ENCODE measurements at places on chromosomes 13 and 19.

- DNase-seq = peak; percentile 83
Observed at GRCh38 chr19:3721131-3721886, 13.1 kb downstream of the TJP3 start.

GRCh38 chr13:111919849-111920248 is 147.1 kb upstream of the SOX1 start:
- DNase-seq = no peak

- DNase-seq = no peak
Observed at GRCh38 chr13:22748866-22749577, 431.8 kb upstream of the SGCG start.

GRCh38 chr13:32426191-32426989 is 1.5 kb downstream of the N4BP2L1 start:
- no peak for DNase-seq

GRCh38 chr13:95233026-95233635 is 68.1 kb downstream of the ABCC4 start:
- no peak for DNase-seq

- DNase-seq = no peak
Observed at GRCh38 chr13:77916488-77916887, 2.1 kb downstream of the EDNRB start.

DNA sequence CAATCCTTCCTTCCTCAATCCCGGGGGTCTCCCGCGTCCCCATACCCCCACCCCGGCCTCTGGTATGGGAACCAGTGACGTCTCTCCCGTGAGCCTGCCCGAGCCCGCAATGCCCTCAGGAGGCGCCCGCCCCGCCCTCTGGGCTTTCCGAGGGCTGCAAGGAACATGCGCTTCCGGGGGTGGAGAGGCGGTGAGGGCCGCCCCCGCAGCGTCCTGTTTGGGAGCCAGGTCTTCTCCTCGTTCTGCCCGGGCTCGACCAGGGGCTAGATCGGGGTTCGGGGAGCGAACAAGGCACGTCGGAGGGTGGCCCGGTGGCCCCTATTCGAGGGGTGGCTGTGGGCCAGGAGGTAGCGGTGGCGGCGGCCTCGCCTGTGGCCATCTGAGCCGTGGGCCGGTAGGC is 6.6 kb upstream of the TEX101 start:
- DNase-seq = no peak

GRCh38 chr19:35781650-35782049 is 6.3 kb downstream of the ARHGAP33 start:
- no peak for DNase-seq

- no peak for DNase-seq
Observed at GRCh38 chr19:43532571-43532961, 422 bp upstream of the ZNF575 start.

- DNase-seq = no peak
Observed at GRCh38 chr13:39196965-39197646, 158.8 kb downstream of the NHLRC3 start.

- no peak for DNase-seq
Observed at GRCh38 chr19:54341295-54341694, 2.3 kb upstream of the LILRA4 start.

- DNase-seq = no peak
Observed at GRCh38 chr13:30882996-30883766, 22.9 kb upstream of the MEDAG start.

- no peak for DNase-seq
Observed at GRCh38 chr19:11405846-11406643, 13.1 kb downstream of the RGL3 start.

GRCh38 chr13:112868308-112868707 is 100.7 kb upstream of the MCF2L start:
- no peak for DNase-seq

DNA sequence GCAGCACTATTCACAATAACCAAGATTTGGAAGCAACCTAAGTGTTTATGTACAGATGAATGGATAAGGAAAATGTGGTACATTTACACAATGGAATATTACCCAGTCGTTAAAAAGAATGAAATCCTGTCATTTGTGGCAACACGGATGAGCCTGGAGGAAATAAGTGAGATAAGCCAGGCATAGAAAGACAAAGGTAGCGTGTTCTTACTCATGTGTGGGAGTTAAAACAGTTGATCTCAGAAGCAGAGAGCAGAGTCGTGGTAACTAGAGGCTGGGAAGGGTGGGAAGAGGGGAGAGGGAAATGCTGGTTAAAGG is 29.5 kb downstream of the LILRB4 start:
- no peak for DNase-seq

DNA sequence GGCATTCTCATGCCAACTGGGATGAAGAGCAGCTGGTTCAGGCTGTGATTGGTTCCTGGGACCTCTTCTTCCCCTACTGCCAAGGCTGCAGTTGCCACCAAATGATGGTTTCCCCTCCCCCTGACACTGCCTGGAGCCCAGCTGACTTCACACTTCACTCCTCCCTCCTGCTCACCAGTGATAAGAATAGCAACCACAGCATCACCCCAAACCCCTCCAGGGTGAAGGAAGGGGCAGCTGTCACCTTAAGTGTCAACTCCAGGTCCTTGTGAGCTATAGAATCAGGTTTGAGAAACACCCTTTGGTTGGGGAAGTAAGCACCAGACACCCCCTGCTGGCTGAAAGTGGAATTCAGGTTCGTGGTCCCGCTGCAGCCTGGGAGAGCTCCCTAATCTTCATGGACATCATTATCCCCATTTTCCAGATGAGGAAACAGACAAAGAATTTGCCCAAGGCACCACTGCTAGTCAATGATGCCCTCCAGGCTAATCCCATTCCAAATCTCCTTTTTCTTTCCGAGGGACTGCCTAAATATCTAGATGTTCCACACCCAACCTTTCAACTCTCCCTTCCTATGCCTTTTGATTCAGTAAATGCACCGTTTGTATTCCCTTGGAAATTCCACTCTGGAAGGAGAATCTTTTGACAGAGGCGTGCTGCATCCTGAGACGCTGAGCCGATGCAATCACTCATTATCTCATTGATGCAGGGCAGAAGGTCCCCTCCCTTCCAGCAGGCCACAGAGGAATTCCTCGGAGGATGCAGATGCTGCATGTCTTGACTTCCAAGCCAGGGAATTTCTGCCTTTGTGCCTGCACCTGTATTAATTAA is 50.6 kb upstream of the UQCRFS1 start:
- peak; percentile 8 for DNase-seq

DNA sequence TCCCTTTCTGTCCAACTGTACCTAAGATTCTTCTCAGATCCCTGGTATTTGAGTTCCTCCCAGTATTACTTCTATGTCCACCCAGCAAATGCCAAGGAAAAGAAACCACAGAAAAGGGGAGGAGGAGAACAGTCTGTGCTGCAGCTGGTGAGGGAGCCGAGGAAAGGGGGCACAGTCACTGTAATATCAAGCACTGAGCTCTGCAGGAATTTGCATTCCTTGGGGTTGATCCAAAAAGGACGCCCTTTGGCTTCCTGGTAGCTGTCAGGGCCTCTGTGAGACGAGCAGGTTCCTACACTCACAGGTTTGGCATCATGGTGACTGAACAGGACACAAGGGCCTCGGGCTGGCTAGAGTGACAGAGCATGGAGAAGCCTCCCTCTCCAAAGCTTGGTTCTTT is 273.4 kb downstream of the NHLRC3 start:
- no peak for DNase-seq

- DNase-seq = no peak
Observed at GRCh38 chr13:46475541-46475991, 77.4 kb upstream of the LRCH1 start.

- no peak for DNase-seq
Observed at GRCh38 chr13:26987486-26988013, 184.1 kb downstream of the USP12 start.

DNA sequence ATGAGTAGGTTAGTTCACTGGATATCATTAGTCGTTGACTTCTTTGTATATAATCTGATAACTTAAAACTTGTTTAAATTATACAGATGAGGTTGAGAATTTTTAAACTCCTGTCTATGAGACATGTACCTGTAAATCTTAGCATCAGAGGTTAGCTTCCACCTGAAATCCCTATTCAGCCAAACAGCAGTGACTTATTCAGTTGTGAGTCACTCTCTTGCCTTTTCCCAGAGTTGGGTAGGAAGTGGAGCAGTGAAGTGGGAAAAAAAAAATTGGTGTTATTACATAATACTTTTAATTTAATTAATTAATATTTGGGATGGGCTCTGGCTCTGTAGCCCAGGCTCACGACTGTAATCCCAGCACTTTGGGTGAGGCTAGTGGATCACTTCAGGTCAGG is 32.9 kb downstream of the ZNF701 start:
- no peak for DNase-seq

DNA sequence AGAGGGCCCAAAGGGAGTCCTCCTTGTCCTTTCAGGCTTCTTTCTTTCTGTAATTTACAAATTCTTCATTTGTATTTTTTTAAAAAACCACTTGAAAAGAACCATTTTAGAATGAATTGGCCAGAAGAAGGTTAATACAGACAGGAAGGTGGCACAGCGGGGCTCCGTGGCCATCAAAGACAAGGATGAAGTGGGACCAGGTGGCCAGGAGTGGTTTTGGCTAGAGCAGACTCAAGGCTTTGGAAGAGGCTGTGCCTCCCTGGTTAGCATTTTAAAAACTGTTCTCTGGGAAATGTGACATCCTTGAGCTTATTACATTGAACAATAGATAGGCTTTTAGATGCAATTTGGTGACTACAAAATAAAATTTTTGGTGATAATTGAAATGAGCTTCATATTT is 48.4 kb downstream of the ATP8A2 start:
- no peak for DNase-seq

GRCh38 chr13:40984668-40985366 is 34.3 kb downstream of the ELF1 start:
- no peak for DNase-seq

GRCh38 chr19:39613597-39613996 is 11.3 kb downstream of the LGALS13 start:
- DNase-seq = no peak

GRCh38 chr13:47239025-47239424 is 342.2 kb upstream of the HTR2A start:
- DNase-seq = no peak

DNA sequence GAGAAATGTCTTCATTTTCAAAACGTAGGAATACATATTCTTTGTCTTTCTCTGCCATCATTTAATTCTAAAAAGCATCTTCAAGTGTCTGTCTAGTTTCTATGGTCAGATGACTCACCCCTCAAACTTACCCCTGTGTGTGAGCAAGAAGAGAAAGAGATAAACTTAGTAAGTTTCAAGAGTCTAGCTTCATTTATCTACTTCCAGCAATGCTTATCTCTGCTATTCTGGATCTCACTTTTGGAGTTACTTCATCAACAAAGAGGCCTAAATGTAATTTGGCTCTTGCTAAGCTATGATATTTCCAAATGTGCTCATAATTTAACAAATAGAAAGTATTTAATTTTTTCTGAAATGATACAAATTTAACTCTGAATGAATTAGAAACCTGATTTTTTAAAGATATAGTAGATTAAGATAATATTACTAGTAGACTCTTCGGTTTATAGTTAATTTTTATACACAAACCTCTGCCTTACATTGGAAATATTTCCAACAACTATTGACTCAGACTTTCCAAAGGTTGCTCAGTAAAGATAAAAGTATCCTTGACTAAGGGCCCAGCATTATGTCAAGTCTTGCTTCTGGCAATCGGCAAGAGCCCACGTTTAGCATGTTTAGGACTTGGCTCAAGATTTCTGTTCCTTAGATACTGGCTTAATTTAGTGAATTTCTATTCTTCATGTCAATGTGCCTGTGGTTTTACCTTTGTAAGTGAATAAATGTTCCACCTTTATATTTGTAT is 1511.0 kb upstream of the SLC10A2 start:
- DNase-seq = no peak
